Esophagus muscularis mucosa (tissue), 4 donors: ENCODE measurements at places on chromosomes 1 and 21. TPM values are rescaled to one million over a fixed set of nuclear protein-coding genes. Genes with fewer than 3 reads are reported as not detected.

GRCh38 chr1:205809942-205810345 is 3.1 kb downstream of the SLC41A1 start:
- no peak for DNase-seq

DNA sequence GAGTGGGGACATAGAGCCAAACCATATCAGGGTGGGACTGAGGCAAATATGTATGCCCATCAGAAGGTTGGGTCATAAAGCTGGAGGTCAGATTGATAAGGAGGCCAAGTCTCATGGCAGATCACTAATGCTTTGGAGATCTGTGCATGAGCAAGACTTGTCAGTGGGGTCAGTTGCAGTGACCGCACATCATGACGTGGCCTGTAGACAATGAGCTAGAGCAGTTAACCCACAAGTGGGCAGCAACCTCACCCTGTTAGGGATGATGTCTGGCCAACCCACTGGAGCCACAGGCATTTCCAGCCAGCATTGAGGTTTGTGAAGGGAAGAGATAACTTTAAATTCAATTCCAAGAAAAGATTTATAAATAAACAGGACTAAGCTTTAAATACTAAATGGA is 66.7 kb downstream of the XCL1 start:
- DNase-seq, result no peak

GRCh38 chr1:110580244-110580643 is 25.9 kb downstream of the KCNA2 start:
- no peak for DNase-seq

DNA sequence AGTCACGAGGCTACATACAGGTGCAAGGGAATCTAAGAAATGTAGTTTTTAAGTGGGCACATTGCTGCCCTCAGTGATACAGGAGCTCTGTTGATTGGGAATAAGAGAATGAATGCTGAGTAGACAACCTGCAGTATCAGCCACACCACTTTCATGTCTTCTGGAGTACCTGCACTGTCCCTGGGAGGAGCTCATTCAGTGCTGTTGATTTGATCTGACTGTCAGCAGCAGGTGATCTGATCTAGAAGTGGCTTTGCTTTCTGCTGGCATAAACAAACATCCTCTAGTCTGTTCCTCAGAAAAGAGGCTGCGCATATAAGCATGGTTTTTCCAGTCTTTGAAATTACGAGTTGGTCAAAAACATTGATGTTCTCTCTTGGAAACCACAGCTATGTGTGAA is 35.5 kb upstream of the LRRC52 start:
- peak; percentile 14 for DNase-seq

DNA sequence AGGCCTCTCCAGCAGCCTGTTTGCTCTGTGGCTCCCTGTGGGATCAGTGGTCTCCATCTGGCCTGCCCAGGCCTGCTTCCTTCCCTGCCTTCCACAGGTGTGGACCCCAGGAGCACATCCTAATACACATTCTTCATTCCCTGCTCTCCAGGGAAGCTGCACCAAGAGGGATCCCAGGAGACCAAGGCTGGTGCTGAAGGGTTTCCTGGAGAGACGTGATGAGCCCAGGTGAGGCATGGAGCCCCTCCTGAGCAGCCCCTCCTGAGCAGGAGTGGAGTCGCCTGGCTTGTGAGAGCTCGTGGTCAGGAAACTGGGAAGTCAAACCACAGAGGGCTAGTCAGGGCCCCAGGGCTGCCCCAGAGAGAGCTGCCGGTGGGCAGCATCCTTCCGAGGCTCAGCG is 561.4 kb downstream of the MATN1 start:
- DNase-seq, result peak; percentile 53

DNA sequence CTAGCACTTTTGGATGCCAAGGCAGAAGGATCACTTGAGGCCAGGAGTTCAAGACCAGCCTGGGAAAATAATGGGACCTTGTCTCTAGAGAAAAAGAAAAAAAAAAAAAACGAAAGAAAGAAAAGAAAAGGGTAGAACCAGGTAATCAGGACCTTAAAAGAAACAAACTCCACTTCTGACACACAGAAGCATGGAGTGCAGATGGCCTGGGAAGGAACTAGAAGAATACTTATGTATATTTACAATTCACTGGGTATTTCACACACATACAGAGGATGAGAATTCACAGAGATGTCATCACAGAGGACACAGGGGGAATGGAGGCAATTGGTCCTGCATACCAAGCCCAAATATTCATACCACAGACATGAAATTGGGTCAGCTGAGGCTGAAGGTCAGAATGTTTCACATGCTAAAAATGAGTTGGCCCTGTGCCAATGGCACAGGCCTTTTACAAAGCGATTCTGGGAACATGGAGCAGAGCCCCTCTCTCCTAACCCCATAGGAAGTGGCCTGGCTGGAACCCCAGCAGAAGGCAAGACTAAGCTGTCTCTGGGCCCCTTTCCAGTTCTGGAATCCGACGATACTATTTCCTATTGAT is 4.4 kb downstream of the B4GALT3 start:
- no peak for DNase-seq

GRCh38 chr1:183515002-183515689 is 42.8 kb downstream of the SMG7 start:
- DNase-seq, result no peak

DNA sequence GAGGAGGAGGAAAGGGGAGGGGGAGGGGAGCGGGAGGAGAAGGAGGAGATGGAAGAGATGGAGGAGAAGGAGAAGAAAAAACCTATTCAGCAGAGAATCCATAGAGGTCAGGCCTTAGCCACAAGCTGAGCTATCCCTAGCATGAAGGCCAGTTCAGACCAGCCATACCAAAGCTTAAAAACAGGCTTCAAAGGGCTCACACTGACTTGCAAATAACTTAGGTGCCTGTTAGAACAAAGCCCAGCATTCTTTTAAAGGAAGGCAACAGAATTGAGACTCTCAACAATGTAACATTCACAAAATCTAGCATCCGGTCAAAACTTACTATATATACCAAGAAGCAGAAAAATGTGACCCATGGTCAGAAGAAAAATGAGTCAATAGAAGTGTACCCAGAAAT is 43.6 kb upstream of the IFFO2 start:
- DNase-seq, result no peak

GRCh38 chr1:62993844-62994243 is 209.9 kb downstream of the ATG4C start:
- DNase-seq, result no peak

- no peak for DNase-seq
Measured at GRCh38 chr1:193299038-193299437, 112.6 kb upstream of the B3GALT2 start.

GRCh38 chr1:232590744-232591082 is 39.2 kb downstream of the SIPA1L2 start:
- no peak for DNase-seq

- DNase-seq, result no peak
Measured at GRCh38 chr21:38753114-38753513, 52.6 kb upstream of the ETS2 start.

GRCh38 chr1:61323681-61324328 is 241.4 kb downstream of the NFIA start:
- DNase-seq, result no peak

DNA sequence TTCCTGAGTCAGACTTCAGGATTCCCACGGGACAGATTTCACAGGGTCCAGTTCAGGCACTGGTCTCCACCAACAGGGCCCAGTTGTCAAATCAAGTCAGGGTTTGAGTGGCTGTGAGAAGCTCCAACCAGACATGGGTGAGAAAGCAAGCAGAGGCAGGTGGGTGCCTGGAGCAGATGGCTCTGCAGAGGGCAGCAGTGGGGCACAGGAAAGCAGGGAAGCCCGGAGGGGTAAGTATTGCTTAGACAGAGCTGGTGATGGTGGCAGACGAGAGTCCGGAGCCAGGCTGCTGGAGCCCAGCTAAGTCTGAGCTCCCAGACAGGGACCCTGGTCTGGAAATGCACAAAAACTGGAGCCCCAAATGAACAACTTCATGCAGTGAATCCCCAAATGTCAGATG is 40.4 kb downstream of the RIMS3 start:
- no peak for DNase-seq

DNA sequence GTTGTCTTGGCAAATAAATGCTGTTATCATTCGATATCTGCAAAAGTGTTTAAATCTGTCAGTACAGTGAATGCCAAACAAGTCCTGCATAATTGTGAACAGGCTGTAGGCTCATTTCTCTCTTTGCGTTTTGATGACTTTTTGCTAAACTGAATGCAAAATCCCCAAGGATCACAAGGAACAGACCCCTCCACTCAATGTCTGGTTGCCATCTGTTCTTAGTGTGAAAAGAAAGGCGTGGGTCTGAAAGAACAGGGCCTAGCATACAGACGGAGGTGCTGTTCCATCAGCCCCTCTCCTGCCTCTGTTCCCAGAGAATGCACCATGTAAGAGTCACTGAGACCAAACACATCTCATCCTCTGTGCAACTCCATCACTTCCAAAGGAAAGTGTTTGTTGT is 40.4 kb downstream of the EIF2B3 start:
- no peak for DNase-seq

DNA sequence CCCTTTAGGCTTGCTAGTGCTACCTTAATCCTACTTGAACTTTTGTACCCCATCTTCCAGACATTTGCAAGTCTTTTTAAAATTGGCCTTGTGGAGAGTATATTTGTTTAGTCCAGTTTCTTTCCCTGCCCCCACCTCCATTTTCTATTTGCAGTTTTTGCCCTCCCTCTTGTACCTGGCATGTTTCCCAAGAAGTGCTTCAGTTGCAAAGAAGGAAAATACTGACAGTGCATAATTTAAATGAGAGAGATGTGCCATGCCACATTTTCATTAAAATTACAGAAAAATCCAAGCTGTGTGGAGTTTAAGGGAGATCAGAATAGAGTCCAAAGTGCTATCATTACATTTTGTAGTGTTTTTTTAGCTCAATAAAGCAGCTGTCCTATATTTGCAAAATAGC is 150.0 kb upstream of the ADGRL2 start:
- DNase-seq, result no peak

GRCh38 chr21:29237110-29238052 is 61.3 kb upstream of the BACH1 start:
- DNase-seq, result no peak

DNA sequence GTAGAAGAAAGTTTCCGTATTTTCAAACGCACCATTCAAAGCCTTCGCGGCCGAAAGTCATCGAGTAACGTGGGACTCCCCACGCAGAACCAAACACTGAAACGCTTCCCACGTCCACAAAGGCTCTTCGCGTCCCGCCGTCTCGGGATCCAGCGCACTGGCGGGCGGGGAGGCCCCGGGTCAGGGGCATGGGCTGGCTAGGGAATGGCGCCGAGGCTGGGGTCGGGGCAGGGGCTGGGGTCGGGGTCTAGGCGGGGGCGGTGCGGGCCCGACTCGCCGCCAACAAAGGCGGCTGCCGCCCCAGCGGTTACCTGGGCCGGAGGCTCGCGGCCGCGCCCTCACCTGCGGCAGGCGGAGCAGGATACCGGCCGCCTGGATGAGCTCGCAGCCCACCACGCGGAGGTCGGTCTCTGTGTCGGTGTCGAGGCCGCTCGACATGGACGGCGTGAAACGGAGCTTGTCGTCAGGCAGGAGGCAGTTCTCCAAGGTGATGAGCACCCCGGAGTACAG is 403 bp downstream of the CCNL2 start:
- no peak for DNase-seq

IL19 gene
- total RNA-seq, result not detected

SYT14 gene
- 0.13 TPM for total RNA-seq

CGN gene
- 0.42 TPM for total RNA-seq

GFI1 gene
- 0.99 TPM for total RNA-seq
